ENCODE measurements at places on chromosomes 3 and 15.

DNA sequence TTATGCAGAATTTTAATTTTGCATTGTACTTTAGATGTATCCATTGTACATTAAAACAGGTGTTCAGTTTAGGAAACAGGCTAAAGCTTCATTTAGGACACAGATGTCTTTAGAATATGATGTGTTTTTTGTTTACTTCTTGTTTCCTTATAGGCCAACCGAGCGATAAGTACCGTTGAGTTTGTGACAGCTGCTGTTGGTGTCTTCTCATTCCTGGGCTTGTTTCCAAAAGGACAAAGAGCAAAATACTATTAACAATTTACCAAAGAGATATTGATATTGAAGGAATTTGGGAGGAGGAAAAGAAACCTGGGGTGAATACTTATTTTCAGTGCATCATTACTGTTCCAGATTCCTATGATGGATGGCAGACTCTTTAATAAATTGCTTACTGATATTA is 29.4 kb downstream of the PLAAT1 start:
- DNase-seq, result no peak

GRCh38 chr15:67127331-67127664 is 61.9 kb downstream of the SMAD3 start:
- no peak for DNase-seq

DNA sequence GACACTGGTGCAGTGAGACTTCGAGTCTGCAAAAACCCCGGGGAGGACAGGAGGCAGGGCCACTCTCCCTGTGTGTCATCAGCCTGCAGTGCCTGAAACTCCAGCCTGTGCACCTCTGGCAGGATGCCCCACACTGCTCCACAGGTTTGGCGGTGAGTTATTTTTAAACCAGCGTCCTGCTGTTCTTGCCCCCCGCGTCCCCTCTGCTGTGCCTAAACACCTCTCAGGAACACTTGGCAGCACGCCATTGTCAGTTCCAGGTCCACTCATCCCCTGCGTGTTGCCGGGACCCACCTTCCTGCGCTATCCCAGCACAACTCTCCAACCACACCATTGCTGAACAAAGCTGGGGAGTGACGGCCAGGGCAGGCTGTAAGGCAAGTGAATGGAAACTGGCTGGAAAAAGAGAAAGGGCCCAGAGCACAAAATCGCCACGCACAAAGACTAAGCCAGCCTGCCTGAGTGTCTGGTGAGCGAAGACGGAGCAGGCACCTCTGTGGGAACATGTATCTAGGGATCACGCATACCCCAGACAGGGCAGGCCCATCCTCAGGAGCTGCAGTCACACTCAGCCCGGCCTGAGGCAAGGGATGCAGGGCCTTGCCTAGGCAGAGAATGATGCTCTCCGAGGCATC is 3.1 kb upstream of the PLA2G4F start:
- no peak for DNase-seq

DNA sequence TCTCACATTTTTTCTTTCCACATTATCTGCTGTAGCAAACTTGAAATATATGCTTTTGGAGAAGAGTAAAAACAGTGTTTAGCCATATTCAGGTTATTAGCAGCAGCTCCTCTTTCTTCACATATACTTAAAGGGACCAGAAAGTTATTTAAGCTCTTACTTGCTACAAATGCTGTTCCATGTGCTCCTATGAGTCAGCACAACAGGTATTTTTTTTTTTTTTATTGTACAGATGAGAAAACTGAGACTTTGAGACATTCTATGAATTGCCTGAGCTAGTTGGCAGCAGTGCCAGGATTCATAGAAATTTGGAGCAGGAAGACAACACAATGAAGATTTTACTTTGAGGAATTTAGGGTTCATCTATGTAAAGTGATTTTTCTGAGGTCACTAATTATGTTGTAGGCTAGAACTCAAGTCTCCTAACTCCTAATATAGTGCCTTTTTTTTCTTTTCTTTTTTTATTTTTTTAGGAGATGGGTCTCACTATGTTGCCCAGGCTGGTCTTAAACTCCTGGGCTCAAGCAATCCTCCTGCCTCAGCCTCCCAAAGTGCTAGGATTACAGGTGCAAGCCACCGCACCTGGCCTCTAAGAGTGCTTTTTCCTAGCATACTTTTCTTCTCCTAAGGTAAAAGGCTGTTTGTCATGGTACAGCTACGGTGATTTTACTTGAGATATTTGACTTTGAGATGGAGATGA is 23.6 kb downstream of the SETD5 start:
- no peak for DNase-seq

DNA sequence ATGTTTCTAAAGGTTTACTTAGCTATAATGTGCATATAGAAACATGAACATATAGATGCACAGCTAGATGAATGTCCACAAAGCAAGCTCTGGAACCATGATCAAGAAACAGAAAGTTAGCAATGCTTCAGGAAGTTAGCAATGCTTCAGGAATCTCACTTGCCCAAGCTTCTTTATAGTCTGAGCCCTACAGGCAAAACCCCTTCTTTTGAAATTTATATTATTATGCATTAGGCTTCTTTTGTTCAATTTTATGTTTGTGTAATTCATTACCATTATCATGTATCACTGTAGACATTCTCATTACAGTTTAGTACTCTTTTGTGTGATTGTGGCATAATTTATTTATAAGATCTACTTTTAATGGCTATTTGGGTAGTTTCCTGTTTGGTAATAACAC is 286.4 kb upstream of the BCHE start:
- DNase-seq, result no peak

DNA sequence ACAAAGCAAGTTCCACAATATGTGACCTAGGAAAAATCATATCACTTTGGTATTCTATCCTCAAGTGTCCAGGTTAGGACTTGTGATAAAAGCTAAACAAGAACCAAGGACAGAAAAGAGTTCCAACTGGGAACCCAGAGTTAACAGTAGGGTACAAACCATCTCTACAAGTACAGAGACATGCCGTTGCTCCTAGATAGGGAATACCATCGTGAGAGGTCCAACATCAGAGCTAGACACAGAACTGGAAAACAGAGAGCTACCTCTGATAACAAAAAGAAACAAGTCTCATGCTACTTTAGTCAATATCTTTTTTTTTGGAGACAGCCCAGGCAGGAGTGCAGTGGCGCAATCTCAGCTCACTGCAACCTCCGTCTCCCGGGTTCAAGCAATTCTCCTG is 37.8 kb downstream of the SMARCC1 start:
- no peak for DNase-seq

DNA sequence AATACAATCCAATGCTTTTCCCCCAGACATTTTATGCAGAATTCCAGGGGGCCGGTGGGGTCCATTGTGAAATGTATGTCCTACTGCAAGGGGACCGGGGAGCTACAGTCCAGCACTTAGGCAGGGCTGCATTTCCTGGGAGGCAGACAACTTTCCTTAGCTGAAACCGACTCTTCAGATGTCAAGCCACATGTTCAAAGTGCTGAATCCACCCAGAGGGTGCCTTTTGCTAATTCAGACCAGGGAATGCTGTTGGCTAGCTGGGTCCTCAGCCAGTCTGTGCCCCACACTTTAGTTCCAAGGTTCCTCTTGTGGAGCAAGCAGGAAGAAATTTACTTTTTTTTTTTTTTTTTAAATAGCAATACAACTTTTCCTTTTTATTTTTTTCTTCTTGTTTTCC is 219.5 kb upstream of the LRTM1 start:
- DNase-seq, result no peak

DNA sequence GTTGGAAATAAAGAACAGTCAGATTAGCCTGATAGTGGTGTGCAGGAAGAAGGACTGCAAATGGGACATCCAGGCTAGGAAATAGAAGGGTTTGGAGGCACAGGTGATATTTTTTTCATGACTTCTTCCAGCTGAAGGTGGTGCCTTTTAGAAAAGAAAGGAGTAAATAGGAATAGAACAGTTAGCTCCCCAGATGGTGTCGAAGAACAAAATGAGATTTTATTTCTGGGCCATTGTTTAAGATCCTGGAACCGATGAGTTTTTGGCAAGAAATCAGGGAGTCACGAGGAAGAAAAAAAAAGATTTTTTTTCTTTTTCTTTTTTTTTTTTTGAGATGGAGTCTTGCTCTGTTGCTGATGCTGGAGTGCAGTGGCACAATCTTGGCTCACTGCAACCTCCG is 9.8 kb upstream of the NCK1 start:
- DNase-seq, result no peak

DNA sequence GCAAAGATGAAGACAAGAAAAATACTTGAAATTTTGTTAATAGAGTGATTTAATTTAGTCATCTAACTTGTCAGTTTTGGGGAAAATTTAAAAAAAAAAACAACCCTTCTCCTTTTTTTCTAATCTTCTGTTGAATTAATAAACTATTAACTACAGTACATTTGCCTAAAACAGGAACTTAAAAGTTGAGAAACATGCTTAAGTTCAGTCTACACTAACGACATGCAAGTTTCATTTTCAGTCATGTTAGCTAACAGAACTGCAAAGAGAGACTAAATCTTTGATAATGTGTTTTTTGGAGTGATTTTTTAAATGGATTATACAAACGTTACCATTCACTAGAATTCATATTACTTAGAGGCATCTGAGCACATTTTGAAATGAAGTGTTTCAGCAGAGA is 71.9 kb upstream of the MBNL1 start:
- no peak for DNase-seq

- DNase-seq, result peak; percentile 88
Measured at GRCh38 chr3:195859061-195859845, 47.5 kb upstream of the MUC4 start.

GRCh38 chr3:25472731-25473130 is 44.7 kb downstream of the RARB start:
- no peak for DNase-seq

DNA sequence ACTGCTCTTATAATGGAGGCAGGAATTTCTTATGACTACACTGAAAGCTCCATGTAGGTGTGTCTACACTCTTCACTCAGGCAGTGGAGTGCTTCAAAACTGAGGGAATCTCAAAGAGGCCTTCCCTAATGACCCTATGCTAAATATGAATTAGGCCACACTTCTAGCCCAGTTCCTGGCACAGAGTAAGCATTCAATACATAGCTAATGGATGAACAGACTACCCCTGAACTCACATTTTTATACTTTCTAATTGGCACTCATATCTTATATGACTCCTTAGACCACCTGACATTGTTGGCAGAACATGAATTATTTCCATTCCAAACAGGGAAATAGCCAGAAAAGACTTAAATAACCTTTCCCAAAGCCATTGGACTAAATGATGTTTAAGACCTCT is 3.4 kb downstream of the RARRES1 start:
- DNase-seq, result no peak

DNA sequence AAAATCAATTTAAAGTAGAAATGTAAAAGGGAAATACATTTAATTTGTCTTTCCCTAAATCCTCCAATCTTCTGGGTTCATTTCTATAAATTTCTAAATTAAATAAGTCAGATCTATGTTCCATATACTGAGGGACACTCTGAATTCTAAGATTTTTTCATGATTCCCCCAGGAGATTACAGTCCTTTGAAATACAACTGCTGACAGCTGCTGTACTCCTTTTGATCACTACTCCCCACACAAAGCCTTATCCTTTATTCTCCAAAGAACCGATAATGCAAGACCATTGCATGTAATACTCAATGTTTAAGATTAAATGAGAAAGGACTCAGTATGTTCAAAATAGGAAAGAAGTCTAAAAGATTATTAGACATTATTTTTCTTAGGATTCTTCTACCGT is 865.7 kb downstream of the EPHA3 start:
- DNase-seq, result no peak

GRCh38 chr3:127069814-127070440 is 87.0 kb downstream of the PLXNA1 start:
- no peak for DNase-seq

GRCh38 chr3:60743631-60744164 is 507.6 kb downstream of the FHIT start:
- DNase-seq, result peak; percentile 7

DNA sequence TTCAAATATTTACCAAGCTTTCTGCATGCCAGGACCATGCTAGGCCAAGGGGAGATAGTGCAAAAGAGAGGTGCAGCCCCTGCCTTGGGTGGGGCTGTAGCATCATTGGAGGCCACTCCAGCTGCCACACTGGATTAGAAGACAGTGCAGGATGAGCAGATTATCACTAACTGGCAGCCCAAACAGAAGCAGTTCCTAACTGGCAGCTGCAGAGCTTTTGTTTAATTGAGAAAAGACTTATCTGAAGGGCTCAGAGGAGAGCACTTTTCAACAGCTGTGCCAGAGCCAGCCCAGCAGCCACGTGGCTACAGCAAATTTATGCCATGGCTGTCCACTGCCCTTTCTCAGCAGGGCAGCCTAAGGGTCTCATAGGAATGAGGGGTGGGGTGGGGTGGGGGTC is 13.5 kb upstream of the ACSBG1 start:
- DNase-seq, result no peak

- no peak for DNase-seq
Measured at GRCh38 chr15:62287066-62287857, 122.2 kb upstream of the C2CD4B start.

GRCh38 chr3:122265957-122266356 is 59.1 kb upstream of the CSTA start:
- DNase-seq, result no peak

DNA sequence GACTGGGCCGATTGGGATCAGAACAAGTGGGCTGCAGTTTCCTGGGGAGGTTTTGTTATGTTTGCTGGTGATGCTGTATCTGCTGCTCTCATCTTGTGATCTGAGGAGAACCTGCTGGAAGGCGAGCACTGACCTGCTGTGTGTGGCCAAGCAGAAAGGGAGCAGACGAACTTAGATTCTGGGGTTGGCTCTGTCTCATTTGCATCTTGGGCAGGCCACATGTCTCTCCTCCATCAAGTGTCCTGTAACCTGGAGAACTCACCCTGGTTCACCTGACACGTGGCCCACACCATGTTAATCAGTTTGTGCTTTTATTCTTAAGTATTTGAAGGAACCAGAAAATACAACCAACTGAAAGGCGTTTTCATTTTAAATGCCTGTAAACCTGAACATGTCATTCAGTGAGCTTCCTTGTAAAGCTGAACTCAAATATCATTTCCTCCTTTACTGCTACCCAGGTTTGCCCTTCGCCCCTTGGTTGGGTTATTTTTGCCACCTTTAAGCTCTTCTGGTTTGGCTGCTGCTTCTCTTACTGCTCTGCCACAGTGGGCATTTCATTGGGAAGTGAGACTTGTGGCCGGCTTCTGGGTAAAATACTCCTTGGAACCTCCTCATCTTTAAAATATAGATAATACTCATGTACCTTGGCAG is 33.5 kb upstream of the TRAK1 start:
- no peak for DNase-seq

GRCh38 chr15:63517202-63517601 is 12.8 kb downstream of the USP3 start:
- DNase-seq, result no peak

Measured in nephron progenitor cell (in vitro differentiated cells).